ENCODE measurements at places on chromosomes 6 and 20.

DNA sequence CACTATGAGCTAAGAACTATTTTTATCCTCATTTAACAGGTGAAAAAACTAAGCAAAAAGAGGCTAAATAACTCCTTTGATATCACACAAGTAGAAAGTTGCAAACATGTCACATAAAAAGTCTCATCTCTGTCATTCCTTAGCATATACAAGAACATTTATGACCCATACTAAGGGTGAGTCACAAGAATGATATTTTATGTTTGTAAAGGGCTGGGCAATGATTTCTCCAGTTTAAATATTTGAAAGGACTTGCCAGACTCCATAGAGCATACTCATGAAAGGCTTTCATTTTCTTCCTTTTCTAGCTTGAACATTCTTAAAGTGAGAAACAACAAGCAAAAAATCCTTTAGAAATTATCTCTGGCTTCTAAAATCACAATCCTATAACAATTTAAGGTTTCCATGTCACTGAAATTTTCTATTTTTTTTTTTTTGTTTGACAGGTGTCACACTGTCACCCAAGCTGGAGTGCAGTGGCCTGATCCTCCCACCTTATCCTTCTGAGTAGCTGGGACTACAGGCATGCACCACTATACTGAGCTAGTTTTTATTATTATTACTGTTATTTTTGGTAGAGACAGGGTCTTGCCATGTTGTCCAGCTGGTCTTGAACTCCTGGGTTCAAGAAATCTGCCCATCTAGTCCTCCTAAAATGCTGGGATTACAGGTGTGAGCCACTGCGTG lies 338.0 kb upstream of the KHDRBS2 start:
- no peak for DNase-seq

GRCh38 chr6:14974792-14975470 lies 270.9 kb upstream of the JARID2 start:
- no peak for DNase-seq

- DNase-seq = no peak
Observed at GRCh38 chr20:20505554-20505953, 137.7 kb downstream of the INSM1 start.

- no peak for DNase-seq
Observed at GRCh38 chr20:11168026-11168425, 494.2 kb upstream of the JAG1 start.

DNA sequence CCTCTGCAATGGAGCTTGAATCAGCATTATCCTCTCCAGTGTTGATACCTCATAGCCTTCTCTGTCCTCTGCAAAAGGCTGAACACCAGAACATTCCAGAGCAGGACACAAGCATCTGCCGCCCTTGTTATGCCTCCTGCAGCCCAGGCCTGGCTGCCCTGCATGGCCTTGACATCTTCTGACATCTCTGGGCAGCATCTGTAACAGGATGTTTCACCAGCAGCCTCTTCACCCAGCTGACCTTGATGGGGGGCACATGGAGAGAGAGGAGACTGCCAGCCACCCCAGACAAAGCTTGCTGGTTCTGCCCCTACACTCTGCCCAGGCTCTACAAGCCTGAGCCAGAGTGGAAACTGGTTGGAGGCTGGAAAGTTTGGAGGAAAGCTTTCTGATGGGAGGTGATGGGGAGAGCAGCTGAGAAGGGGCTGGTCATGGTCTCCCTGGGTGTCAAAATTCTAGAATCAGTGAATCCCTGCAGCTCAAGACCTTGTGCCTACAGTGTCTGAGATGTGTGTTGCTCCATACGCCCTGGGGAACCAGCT lies 145.1 kb downstream of the MRPL14 start:
- DNase-seq = no peak

GRCh38 chr6:139145661-139146060 lies 10.8 kb downstream of the HECA start:
- DNase-seq = no peak

DNA sequence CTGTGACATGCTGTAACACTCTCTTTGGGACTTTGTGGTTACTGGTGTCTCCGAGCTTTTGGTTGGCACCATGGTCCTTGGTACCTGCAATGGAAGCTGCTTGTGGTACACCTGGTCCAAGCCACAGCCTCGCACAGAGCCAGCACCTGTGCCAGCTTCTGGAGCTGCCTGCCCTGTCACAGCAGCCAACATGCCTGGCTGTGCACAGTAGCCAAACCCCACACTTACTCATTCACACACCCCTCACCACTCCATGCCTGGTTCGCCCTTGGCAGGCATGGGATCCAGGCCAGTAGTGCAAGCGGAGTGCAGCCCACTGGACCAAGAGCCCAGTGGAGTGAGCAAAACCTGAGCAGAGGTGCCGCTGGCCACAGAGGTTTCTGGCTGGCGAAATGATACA lies 459.9 kb downstream of the TBC1D32 start:
- no peak for DNase-seq

DNA sequence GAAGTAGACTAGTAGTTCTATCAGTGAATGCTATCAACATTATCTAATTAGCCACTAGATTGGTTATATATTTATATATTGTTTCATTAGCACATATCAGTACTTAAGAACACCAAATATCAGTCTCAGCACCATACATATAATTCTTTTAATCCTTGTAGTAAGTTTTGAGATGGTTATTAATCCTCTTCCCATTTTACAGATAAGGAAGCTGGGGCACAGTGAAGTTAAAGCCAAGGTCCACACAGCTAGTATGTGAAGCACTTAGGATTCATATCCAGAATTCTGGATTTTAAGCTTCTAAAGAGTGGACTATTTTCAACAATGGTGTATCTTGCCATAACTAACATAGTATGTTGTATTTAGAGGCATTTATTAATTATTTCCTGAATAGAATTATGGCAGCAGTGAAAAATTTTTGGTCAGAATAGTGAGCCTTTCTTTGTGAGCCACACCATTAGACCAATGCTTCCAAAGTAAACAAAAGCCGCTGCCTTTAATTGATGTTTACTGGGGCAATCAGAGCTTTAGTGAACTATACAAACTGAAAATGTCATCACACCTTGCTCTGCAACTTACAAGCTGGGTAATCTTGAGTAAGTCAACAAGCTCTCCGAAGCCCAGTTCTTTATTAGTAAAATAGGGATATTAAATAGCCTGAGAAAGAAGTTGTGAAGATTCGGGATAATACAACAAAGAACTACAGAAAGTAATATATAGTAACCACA lies 41.9 kb upstream of the HBS1L start:
- no peak for DNase-seq

DNA sequence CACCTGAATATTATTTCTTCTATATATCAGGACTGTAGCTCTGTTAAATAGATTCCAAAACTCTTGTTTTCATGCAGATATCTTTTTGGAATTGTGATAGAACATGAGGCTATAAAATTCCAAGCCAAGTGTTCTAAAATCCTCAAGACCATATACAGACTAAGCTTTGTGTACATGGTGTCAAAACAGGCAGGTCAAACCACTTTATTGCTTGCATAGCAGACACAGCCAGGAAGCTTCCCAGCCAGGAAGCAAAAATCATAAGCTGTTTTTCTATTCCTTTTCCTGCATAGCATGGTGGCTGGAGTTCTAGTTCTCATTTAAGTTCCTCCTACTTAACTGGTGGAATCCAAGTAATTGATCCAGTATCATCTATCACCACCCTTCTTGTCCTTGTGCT lies 353.3 kb downstream of the PAX1 start:
- no peak for DNase-seq

GRCh38 chr6:33160728-33161344 lies 31.4 kb downstream of the COL11A2 start:
- DNase-seq = peak; percentile 29

GRCh38 chr6:74891349-74891831 lies 314.5 kb downstream of the COL12A1 start:
- no peak for DNase-seq

GRCh38 chr6:39108041-39108839 lies 6.7 kb downstream of the SAYSD1 start:
- no peak for DNase-seq

DNA sequence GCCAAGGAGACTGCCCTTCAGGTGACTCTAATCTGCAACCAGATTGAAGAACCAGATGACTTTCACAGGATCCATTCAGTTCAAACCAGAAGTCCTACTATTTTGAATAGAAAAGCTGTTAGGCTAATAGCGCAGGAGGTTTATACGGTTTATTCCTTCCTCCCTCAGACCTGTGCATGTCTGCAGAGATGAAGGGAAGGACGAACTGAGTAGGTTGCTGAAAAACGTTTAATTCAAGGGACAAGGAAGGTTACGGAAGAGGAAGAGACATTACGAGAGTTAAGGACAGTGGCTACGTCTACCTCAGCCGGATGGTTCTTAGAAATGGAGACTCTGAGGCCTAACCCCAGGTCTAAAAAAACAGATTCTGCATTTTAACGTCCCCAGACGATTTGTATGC lies 978 bp downstream of the AURKA start:
- no peak for DNase-seq

DNA sequence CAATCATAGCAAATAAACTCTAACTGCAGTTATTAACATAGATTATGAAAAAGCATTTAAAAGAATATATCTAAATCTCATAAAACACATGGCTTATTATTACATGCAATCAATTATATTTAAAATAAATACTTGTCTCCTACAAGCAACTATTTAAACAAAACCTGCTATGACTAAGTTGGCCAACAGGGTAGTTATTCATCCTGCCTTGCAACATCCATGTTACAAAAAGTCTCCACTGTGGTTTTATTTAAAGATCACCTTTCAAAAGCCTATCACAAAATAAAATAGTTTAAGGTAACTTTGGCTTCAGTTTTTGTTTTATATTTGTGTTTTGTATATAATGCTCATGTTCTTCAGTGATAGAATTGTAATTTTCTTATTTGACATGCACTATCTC lies 1127.0 kb upstream of the MAP3K7 start:
- DNase-seq = no peak

GRCh38 chr20:13305284-13305683 lies 84.2 kb downstream of the ISM1 start:
- DNase-seq = no peak

DNA sequence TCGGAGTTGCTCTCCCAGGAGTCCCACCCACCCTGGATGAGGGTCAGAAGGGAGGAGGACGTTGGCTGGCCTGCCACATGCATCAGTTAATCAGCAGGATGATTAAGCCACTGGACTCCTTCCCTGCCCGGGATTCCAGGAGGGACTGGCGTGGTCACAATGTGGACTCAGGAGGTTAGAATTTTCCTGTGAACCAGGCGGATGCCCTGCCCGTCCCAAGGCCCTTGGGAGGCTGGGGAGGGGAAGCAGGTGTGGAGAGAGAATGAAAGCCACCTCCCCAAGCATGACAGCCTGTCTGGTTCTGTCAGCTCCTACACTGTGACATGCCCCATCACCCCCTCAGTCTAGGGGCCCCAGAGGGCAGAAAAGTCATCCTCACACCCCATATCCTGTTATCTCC lies 11.6 kb upstream of the ITPR3 start:
- DNase-seq = peak; percentile 42

GRCh38 chr6:4930025-4930691 lies 73.7 kb downstream of the RPP40 start:
- no peak for DNase-seq

DNA sequence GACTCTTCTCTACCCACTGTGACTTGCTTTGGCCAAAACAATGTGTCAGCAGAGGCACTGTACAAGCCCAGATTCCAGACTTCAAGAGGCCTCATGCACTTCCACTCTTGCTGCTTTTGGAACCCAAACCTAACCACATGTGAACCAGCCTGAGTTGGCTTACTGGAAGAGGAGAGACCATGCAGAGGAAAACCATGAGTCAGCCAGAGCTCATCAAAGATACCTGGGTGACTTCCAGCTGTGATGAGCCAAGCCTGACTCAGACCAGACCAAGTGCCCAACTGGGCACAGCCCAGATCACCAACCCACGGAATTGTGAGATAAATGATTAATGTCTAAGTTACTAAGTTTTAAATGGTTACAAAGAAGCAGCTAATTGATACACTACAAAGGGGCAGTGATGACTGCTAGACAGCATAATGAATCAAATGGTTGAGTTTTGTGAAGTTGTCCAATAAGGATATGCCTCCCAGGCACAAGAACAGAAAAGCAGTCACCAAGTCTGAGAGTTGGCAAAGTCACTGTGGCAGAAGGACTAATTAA lies 16.2 kb upstream of the BEND6 start:
- peak; percentile 93 for DNase-seq

GRCh38 chr20:61252601-61253263 lies 671 bp downstream of the CDH4 start:
- no peak for DNase-seq

DNA sequence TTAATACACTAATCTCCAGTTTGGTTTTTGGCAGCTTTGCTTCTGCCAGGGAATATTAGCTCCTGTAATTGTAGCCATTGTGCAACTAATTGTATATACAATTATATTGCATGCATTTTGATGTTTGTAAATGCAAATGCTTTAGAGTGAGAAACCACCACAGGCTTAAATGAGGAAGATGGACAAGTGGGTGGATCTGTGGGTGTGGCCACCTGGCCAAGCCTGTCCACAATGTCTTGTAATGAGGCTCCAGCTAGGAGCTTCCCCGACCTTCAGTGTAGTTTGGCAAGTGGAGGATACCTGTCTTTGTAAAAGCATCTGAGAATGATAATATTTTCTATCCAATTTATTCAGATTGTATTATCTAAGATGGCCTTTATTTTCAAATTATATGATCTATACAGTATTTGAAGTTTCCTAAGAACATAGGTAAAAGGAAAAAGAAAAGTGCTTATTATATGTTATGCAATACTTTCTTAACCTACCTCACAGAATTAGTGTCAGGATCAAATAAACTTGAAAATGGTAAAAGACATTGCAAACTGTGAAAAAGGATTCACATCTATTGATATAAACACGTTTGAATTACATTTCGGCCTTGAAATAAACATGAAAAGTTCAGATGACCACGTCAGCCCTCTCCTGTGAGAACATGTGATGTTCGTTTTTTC lies 49.3 kb upstream of the ARID1B start:
- DNase-seq = no peak

DNA sequence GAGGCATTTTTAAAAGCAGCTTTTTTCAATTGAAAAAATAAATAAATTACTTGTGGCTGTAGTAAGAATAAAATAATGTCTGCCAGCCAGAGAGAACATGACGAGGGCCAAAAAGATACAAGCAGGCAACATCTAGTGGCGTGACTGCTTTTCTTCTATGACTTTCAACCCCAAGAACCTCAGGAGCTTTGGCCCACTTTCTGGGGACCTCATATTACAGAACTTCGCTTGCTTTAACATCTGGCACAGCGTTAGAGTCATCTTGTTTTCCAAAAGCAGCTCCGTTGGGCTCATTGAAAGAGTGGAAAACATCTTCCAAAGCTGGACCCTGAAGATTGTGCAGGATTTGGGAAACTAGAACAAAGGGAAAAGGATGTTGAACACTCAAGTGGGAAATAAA lies 67.0 kb downstream of the ARMC2 start:
- DNase-seq = no peak
